ENCODE measurements at places on chromosomes 16 and 17.
A peak's percentile ranks its signal among the peaks of the same experiment; 100 is the strongest.

- no peak for DNase-seq
Observed at GRCh38 chr16:73062001-73062616, 14.2 kb upstream of the ZFHX3 start.

- no peak for DNase-seq
Observed at GRCh38 chr17:38453951-38454421, 25.7 kb downstream of the ARHGAP23 start.

GRCh38 chr16:49355933-49356665 is 17.5 kb upstream of the C16orf78 start:
- no peak for DNase-seq

DNA sequence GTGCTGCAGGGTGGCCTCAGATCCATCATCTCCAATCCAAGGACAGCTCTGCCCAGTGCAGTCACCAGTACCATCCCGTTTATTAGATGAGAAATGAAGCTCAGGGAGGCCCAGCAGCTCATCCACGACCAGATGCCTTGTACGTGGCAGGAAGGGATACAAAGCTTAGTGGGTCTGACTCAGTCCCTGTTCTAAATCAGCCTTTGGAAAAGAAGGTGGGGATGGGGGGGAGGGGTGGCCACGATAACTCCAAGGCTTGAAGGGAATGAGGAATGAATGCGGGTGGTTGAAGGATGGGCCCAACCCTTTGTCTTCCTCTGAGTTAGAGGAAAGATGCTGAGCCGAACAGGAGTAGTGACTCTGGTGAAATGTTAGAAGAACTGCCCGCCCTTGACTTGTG is 25.8 kb downstream of the LLGL2 start:
- no peak for DNase-seq

GRCh38 chr17:13869331-13869940 is 199.9 kb upstream of the COX10 start:
- no peak for DNase-seq

- no peak for DNase-seq
Observed at GRCh38 chr16:3752984-3753383, 35.7 kb upstream of the TRAP1 start.

DNA sequence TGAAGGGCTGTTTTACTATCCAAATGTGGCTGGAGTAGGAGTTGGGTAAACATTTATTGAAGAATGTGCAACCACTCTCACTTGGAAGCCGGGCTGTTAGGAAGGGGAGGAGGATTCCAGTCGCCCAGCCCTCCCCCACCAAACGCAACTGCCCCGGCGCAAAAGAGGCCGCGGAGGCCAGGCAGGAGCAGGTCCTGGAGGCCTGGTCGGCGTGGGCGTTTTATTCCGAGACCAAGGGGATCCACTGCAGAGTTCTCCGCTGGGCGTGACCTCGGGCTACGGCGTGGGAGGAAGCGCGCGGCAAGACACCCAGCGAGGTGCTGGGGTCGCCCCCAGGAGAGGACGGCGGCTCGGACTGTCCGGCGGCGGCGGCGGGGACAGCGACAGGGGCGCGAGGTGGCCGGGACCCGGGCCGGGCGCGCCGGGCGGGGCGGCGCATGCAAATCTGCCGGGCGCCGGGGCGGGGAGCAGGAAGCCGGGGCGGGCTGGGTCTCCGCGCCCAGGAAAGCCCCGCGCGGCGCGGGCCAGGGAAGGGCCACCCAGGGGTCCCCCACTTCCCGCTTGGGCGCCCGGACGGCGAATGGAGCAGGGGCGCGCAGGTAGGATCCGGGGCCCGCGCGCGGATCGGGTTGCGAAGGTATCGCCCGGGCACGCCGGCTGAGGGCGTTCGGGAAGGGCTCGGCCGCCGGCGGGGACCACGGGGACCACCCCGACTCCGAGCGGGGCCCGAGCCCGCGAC is at the start of gene IL4R:
IL4R (plus strand) TSS at position 553 of the 739 bp plus-strand sequence. CDS start 26,230 bp downstream, outside the sequence.
- DNase-seq, result no peak

GRCh38 chr16:23334950-23335349 is 32.8 kb downstream of the SCNN1B start:
- DNase-seq, result no peak

GRCh38 chr17:81871387-81872230 is 472 bp upstream of the ARHGDIA start:
- peak; percentile 86 for DNase-seq

GRCh38 chr16:61364990-61365389 is 671.2 kb downstream of the CDH8 start:
- no peak for DNase-seq

GRCh38 chr16:15677447-15677846 is 27.4 kb downstream of the NDE1 start:
- no peak for DNase-seq

DNA sequence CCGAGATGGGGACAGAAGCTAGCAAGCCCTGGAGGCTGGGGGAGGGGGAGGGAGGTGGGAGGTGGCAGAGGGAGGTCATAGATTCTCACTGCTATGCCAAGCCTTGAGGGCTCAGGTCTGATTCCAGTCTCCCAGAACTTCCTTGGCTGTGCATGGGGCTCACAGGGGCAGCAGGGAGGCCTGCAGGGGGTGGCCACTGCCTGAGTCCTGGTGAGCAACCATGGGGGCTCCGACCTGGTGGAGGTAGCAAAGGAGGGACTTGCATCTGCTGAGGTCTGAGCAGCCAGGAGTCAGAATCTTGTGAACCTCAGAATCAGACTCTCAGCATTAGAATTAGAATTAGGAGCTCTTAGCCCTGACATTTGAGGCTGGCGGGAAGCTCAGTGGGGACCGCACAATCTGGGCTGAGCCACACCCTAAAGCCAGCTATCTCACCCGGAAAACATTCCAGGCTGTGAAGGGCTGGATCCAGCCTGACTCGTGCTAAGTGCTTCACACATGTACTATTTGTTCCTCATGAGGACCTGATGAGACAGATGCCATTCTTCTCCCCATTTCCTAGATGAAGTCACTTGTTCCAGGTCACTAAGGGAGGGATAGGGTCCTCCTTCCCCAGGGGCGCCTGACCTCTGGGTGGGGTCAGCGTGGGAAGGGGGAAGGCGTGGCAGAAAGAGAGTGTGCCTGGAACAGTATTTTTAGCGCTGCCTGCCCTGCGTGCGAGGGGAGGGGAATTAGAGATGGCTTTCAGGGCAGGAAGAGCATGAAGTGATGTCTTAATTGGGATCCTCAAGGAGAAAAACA is 17.3 kb upstream of the KCNJ12 start:
- DNase-seq, result no peak

- DNase-seq, result no peak
Observed at GRCh38 chr16:590815-591200, 942 bp downstream of the RAB40C start.

GRCh38 chr16:73951481-73951880 is 345.1 kb upstream of the PSMD7 start:
- DNase-seq, result no peak

DNA sequence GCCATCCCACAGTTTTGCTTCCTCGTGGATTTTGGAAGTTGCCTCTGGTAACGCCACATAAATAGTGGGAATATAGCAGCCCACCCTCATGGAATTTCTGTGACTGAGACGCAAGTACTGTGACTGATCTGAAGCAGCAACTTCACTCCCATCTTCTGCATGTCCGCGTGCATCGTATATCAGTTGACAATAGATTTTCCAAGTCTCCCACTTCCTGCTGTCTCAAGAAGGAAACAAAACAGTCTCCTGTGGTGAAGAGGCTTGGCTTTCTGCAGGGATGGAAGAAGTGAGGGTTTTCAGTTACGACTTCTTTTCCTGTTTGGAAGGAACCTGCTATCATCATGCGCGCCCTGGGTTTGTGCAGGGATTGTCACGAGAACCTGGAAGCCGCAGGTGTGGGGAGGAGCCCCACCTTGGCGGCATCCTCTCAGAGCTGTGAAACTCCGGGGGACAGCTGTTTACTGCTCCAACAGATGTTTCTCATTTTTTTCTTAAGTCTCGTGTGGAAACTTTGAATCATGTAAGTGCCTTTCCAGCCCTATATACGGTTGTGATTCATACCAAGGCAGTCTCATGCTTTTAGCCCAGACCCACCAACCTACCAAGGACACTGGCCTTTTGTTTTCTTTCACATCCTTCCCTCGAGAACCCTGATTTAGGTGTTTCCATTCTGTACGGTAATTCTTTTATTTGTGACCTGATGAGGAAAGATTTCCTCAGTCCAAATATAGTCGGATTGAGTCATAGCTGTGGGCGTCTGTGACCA is 57.5 kb downstream of the WIPI1 start:
- peak; percentile 14 for DNase-seq

- DNase-seq, result no peak
Observed at GRCh38 chr17:64037180-64037579, 16.7 kb upstream of the ICAM2 start.

GRCh38 chr17:48294806-48295361 is 135.1 kb downstream of the SKAP1 start:
- no peak for DNase-seq

- no peak for DNase-seq
Observed at GRCh38 chr17:1976000-1976682, 49.0 kb downstream of the RTN4RL1 start.

- no peak for DNase-seq
Observed at GRCh38 chr17:68497885-68498319, 14.3 kb upstream of the PRKAR1A start.

GRCh38 chr16:9567666-9568065 is 476.2 kb downstream of the HAPSTR1 start:
- DNase-seq, result no peak

DNA sequence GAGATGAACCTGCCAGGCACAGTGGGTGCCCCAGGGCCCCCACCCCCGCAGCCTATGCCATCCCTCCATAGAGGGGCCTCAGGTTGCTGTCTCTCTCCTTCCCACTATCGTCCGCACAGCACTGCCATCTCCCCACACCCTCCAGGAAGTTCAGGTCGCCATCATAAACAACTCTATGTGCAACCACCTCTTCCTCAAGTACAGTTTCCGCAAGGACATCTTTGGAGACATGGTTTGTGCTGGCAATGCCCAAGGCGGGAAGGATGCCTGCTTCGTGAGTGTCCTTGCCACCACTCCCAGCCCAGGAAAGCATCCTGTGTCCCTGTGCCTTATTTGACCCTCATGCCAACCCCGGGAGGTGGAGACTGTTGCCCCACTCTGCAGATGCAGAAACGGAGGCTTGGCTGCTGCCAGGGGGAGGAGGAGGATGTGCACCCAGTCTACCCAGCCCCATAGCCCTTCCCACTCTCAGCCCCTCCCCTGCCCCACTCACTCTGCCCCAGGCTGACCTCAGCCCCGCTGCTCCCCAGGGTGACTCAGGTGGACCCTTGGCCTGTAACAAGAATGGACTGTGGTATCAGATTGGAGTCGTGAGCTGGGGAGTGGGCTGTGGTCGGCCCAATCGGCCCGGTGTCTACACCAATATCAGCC is 3.9 kb downstream of the PRSS21 start:
- DNase-seq, result no peak

DNA sequence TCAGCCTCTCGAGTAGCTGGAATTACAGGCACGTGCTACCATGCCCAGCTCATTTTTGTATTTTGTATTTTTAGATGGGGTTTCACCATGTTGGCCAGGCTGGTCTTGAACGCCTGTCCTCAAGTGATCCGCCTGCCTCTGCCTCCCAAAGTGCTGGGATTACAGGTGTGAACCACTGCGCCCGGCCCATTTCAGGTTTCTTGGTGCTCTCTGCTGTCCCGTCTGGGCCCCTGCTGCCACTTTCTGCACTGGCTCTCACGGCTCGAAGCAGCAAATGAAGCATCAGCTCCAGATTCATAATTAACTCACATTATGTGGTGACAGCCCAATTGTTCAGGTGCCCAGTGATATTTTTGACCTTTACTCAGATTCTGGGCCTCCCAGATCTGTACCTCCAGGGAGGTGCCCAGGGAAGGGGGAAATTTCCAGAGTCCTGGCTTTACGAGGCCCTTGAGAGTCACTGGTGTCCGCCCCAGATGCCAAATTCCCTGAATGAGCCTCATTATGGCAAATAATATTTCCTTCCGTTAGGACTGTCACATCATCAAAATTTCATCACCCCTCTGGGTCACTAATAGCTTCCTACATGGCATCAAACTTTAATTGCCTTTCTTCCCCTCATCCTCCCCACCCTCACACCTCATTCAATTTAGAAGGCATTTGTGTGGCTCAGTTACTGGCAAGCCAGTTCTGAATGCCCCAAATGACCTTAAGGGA is 9.0 kb downstream of the SDK2 start:
- DNase-seq, result no peak

- DNase-seq, result no peak
Observed at GRCh38 chr17:67765623-67766022, 47.9 kb downstream of the NOL11 start.

- no peak for DNase-seq
Observed at GRCh38 chr16:35744084-35744483, 2284.7 kb downstream of the TP53TG3F start.

GRCh38 chr17:30292286-30292858 is 628 bp upstream of the BLMH start:
- DNase-seq, result no peak

DNA sequence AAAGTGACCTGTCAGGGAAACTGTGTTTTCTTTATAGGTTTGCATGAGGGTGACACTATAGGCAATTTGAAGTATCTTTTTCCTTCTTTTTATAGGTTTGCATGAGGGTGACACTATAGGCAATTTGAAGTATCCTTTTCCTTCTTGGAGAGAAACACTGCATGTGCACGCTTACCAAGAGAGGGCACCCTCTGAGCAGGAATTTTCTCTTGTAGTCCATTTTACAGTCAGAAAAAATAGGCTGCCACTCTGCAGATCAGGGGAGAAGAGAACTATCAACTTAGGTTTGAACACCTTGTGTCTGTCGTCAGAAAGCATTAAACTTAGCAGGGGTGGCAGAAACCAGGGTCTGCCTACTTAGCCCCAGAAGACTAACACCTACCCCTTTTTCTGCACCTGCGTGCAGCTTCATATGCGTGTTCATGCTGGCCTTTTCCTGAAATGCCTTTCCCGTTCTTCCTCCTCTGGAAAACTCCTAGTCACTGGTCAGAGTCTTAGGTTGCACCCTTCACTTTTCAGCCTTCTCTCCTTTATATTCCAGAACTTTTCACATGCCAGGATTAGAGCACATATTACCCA is 16.4 kb upstream of the SMIM36 start:
- DNase-seq, result no peak

Measured in activated naive CD8-positive, alpha-beta T cell treated with anti-CD3 and anti-CD28 coated beads, Interleukin-2, amount 50 U/mL, for 16 hours (primary cell).